ENCODE measurements at places on chromosomes 12 and 14. TPM values are rescaled to one million over a fixed set of nuclear protein-coding genes. Genes with fewer than 3 reads are reported as not detected.

LRP1-AS gene
- not detected for total RNA-seq

GRCh38 chr12:95573951-95574576 lies 22.8 kb upstream of the USP44 start:
- no peak for DNase-seq

DNA sequence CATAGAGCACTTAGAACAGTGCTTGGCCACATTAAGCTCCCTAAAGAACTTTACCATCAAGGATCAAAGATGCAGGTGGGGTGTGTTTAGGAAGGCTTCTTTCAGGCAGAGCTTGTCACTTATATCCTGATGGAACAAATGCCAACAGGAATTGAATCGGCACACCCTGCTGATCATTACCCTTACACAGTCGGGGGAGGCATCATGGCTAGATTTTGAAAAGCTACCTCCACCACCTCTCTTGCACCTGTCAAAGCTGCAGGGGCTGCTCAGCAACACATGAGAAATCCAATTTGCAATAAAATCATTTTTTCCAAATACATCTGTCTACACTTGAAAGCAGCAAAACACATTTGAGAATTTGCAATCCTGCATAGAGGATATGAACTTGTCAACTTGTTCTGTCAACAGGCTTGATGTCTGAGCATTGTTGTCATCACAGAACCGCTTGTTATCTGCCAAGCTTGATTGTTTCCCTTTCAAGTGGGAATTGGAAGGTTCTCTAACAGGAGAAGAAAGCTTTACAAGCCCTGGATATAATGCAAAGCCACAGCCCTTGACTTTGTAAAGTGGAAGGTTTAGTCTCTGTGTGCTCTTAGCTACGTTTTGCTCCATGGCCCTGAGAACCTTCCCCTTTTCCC lies 24.6 kb upstream of the TRIM9 start:
- no peak for DNase-seq

DNA sequence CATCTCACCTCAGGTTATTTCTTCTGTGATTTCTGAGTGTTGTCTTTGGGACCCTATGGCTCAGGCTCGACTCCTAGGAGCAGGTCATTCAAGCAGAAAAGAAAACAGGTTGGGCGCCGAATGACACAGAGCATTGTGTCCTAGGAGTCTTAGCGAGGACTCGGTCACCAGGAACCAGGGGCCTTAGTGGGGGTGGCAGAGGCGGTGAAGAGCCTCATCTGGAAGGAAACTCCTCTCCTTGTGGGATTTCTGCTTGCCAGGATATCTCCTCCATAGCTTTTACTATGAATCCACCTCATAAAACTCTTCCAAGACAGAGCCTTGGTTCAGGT lies 630 bp downstream of the PLEKHH1 start:
- no peak for DNase-seq

CCDC92 gene
- 16.2 TPM for total RNA-seq

DNA sequence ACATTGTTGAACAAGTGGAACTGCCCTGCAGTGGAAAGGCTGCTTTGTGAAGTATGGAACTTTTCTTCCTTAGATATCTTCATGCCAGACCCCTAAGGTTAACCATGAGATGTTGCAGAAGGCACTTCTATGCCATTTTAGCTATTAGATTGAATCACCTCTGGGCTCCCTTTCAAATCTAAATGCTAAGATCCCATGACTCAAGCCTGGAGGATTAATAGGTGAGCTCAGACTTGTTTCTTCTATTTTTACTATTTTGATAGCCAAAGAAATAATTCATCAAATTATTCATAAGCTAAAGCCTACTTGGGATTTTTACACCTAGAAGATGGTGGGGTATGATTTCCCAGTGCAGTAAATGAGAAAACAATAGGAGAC lies 64.3 kb downstream of the DAD1 start:
- DNase-seq = no peak

USP30 gene
- 8.5 TPM for total RNA-seq

DNA sequence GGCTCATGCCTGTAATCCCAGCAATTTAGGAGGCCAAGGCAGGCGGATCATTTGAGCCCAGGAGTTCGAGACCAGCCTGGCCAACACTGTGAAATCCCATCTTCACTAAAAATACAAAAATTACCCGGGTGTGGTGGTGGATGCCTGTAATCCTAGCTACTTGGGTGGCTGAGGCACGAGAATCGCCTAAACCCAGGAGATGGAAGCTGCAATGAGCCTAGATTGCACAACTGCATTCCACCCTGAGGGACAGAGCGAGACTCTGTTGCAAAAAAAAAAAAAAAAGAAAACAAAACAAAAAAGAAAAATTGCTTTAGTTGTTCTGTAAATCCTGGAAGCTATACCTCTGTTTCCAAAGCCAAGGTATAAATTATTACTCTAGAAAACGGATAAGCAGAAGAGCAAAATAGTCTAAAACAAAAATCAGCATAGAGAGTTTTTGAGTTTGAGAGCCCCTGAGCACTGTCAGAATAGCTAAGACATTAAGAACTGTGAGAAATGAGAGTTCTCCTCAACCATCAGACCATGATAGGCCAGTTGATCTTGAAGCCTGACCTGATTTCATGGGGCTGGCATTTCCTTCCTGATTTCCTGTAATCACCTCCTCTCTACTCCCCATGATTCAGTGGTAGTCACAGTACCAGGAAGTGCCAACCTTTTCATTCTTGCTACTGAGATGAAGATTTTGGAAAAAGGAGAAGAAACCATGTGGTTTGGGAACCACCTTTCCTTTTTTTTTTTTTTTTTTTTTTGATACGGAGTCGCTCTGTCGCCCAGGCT lies 31.7 kb downstream of the ATP2A2 start:
- DNase-seq = no peak

DIO2 gene
- not detected for total RNA-seq

DNA sequence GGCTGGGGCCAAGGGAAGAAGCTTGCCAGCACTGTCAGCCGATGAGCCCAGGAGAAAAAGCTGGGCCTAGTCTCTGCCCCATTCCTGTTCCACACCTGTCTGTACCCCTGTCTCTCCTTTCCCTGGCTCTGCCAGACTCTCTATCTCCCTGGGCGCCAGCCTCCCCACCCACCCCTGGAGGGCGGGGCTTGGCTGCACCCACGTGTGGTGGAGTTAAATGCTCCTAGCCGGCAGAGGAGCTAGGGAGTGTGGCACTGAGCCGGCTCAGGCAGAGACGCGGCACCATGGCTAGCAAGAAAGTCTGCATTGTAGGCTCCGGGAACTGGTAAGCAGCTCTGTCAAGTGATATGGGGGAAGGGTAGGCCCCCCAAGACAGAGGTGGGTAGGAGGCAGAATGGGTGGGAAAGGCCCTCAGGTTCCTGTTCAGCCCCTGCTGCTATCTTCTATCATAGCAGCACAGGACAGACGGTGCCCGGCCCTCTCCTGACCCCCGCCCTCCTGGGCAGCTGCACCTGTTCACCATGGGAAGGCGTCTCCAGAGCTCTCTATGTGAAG lies at the start of gene GPD1:
TSS of gene GPD1 (plus strand) at position 242 of the 555 bp plus-strand sequence. CDS start at position 285, 43 bp downstream.
- no peak for DNase-seq

GRCh38 chr14:37746140-37746832 lies 150.9 kb downstream of the TTC6 start:
- DNase-seq = no peak

SLCO1A2 gene
- not detected for total RNA-seq

- no peak for DNase-seq
Measured at GRCh38 chr14:67187826-67188225, 1.4 kb upstream of the GARIN2 start.

DNA sequence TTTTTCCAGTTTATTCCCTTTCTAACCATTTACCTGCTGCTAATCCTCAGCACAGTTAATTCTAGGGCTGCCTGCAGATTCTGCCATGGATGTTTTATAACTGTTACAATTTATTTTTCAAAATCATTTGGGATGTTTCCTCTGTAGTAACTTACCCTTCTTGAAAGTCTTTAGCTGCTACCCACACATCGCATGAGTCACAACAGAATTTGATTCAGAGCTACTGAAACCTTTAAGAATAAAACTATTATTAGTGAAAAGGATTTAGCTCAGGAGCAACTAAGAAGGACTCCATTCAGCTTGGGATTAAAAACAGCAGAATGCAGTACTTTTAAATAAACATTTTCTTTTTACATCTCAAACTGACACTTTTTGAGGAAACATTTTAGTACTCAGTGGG lies 41.7 kb upstream of the RGS6 start:
- no peak for DNase-seq

DNA sequence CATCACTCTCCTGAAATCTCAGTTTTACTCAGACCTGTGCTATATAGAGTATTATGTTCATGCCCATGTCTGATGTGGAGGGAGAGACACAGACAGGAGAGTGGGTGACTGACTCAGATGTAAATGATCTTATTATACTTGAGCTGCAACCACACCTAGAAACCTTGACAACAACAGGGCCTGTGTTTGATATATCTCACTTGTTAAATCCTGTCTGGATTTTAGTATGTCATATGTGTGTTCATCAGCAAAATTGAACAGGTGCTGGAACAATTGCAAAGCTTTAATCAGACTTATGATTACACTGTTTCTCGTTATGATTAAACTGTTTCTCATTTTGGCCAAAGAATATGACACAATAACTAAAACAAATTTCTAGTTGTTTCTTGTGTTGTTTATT lies 37.7 kb downstream of the DIP2B start:
- DNase-seq = no peak
